ENCODE measurements at places on chromosomes 4 and X.

DNA sequence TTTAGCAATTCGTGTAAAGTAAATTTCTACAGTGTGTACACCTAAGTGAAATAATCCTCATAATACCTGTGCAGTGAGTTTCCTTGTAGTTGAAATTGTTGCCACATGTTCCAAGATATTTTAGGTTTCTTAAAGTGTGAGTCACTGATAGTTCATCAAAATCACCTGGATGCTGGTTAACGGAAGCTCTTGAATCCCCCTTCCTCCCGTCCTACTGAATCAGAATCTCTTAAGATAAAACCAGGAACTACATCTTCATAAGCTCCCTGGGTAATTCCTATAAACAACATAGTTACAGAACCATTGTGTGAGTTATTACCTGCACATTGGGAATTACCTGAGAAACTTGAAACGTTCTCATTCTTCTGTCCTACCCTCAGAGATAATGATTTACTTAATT, 197.4 kb upstream of the HS3ST1 start:
- no peak for DNase-seq

- DNase-seq: peak; percentile 60
These were observed 796.5 kb upstream of the SLIT2 start for GRCh38 chr4:19455196-19455595.

DNA sequence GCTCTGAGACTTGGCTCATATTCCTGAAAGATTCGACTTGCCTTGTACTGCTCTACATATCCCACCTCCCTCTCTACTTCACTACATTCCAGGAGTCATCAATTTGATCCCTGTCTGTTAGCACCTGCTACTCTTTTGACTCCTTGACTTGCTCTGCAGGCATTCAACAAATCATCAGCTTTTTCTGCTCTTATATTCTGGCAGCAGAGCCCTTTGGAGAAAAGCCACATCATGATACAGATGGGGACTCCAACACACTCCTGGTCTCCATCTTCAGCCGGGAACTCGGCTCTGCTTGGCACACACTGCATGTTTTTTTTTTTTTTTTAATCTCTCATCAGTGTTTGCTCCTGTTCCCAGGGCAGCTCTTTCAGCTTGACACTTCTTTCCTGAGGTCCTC, 293.2 kb upstream of the LCORL start:
- DNase-seq: no peak

DNA sequence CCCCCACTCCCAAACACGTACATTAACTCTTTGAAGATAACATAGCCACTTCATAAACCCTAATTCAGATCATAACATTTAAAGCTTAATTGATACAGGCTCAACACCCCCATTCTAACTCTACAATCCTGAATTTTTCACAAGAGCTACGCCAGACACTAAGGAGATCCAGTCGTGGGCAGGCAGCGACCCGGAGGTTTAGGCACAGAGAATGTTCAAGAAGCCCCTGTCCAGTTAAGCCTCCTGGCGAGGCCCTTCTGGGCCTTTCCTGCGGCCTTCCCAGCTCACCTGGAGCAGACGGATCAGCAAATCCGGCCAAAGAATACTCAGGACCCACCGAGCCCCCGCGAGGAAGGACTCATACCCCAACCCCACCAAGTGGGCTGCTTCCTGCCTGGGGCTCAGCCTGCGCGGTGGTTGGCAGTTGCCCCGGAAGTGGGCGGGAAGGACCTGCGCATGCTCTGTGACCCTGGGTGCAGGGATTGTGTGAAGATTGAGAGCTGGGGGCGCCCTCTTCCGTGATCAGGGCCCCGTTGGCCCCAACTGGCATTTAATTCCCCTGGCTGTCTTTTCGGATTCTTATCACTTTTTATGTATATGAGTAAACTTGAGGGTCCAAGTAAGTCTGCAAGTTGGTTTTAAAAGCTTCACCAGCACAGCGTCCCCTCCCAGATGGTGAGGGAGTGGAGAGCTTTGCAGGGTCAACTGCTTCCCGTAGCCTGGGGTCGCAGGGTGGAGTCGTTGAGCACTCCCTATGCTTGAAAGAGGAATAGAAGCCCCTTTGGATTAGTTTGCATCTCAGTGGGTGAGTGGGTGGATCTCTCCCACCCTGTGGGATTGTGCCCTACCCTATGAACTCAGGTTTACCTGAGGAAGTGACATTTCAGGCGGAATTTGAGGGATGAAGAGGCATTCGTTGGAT, at the start of gene TRIM61:
TRIM61 (minus strand) TSS at position 415 of the 922 bp plus-strand sequence. CDS start 7,655 bp downstream, outside the sequence.
- DNase-seq: no peak

DNA sequence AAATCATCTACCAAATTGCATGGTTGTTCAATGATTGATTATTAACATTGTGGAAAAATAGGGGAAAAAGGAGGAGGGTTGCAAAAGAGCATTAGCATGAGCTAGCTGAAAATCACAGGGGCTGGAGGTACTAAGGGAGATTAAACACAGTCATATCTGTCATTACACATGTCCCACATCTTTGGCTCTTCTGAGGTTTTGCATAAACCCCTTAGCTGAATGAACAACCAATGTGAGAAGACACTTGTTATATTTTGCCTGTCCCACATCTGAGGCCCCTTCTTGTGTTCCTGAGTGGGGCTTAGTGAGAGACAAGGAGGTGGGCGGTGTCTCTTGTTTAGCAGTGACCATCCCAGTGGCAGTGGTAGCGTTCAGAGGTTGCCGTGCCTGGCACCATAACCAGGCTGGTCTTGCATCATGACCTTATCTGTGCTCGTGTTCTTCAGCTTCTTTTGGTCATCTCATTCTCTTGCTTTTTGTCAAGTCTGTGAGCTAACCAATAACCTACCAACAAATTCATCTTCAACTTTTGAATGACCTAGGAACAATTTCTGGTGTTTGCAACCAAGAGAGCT, 95.6 kb downstream of the MID1IP1 start:
- DNase-seq: no peak

GRCh38 chr4:8198206-8198905, 734 bp upstream of the SH3TC1 start:
- DNase-seq: no peak

DNA sequence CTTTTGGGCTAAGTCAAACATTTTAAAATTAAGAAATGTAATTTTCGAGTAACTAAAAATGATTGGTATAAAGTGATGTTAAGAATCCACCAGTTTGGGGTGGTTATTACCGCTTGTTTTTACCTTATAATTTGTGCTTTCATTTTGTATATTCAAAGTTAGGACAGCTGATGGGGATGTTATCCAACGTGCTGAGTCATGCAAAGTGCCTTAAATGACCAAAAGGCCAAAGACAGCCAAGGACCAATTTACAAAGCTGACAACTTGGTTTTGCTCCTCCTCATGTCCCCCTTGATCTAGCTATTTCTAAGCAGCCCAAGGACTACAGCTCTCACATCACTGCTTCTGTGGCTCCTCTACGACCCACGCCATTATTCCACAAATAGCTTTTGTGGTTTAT, 181.4 kb upstream of the PCDH7 start:
- DNase-seq: no peak

DNA sequence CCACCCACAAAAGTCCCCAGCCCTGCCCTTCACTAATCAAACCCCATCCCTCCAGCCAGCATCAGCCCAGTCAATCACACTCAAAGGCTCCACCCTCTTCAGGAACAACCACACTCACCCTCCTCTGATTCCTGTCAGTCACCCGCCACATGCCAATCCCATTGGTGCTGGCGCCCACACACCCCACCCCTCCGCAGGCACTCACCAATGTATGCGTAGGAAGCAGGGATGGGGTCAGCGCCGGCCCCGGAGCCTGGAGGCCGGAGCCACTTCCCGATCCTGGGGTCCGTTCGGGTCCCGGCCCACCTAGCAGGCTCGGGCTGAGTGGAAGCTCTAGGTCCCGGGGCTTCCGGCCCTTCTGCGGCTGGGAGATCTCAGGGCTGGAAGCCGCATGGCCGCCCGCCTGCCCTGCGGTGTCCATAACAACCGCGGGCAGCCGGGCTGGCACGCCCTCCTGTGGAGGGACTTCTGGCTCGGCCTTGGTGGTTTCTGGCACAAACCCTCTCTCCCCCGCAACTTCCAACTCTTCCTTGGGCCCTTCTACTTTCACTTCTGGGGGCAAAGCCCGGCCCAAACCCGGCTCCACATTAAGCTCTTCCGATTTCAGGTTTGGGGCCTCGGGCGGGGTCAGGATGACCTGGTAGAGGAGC, 7.9 kb upstream of the CFP start:
- DNase-seq: no peak

DNA sequence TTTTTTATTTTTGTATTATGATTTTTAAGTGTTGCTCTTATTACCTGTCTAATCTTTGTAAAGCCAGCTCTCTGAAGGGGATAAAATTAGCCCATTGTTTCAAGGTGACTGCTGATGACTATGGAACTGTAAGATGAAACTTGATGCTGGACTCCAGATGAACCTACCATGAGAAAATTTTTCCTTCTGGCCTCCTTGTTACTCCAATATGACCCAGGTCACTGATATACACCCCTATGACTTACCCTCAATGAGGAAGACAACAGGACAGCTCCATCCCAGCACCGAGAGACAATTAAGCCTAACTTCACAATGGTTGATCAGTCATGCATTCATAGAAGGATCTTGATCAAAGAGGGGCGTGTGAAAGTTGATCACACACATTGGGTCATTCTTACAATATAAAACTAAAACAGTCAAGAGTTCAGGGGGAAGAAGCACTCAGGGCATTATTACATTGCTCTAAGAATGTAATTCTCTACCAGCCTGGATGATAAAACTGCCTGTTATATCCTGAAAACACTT, 230.8 kb upstream of the AGTR2 start:
- DNase-seq: no peak

GRCh38 chr4:161564230-161564834, 599.5 kb downstream of the FSTL5 start:
- no peak for DNase-seq

DNA sequence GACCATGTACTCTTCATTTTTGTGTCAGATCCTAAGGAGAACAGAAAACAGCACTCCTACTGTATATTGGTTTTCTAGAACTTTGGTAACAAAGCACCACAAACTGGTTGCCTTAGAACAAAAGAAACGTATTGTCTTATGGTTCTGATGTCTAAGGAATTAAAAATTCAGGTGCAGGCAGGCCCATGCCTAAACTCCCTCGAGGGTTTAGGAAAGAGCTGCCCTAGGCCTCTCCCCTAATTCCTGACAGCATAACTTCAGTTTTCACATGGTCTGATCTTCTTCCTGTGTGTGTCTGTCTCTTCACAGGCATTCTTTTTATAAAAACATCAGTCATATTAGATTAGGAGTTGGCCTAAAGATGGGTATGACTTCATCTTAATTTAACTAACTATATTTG, 1093.6 kb downstream of the TECRL start:
- DNase-seq: no peak

DNA sequence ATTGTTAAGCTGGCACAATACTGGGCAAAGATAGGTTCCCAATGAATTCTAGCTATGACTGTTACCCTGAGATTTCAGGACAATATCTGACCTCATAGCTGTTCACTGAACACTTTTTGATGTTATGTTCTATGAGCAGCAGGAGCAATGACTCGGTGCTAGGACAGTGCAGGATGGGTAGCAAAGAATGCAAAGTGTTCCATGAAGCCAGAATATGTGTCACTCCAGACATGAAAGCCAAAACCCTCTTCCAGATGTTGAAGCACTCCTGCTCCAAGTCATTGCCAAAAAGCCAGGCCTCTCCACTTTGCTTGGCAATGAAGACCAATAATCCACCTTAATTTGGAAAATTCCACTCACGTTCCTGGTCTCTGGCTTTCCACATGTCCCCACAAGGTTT, 300.9 kb upstream of the CPEB2 start:
- DNase-seq: no peak

DNA sequence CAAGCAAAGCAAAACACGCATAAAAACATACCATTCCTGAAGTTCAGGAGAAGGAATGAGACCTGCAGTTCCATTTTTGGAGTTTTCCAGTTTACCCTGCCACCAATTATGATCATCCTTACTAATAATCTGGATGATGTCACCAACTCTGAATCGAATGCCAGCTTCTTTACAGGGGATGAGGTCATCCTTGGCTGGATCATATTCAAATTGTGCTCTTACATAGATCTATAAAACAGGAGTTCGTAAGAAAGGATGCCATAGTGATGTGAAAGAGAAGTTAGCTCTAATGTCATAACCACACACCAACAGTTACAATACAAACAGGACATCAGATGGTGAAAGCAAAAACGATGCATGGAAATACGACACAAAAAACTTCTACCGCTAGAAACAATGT, 106.5 kb downstream of the NYX start:
- DNase-seq: no peak

- no peak for DNase-seq
These were observed 4.0 kb downstream of the RNF212 start for GRCh38 chr4:1109333-1109732.

GRCh38 chr4:111788099-111788498, 357.2 kb upstream of the FAM241A start:
- DNase-seq: no peak

GRCh38 chr4:28639747-28640146, 1779.1 kb downstream of the STIM2 start:
- DNase-seq: no peak

GRCh38 chr4:163317110-163317509, 15.3 kb downstream of the NPY1R start:
- DNase-seq: no peak

DNA sequence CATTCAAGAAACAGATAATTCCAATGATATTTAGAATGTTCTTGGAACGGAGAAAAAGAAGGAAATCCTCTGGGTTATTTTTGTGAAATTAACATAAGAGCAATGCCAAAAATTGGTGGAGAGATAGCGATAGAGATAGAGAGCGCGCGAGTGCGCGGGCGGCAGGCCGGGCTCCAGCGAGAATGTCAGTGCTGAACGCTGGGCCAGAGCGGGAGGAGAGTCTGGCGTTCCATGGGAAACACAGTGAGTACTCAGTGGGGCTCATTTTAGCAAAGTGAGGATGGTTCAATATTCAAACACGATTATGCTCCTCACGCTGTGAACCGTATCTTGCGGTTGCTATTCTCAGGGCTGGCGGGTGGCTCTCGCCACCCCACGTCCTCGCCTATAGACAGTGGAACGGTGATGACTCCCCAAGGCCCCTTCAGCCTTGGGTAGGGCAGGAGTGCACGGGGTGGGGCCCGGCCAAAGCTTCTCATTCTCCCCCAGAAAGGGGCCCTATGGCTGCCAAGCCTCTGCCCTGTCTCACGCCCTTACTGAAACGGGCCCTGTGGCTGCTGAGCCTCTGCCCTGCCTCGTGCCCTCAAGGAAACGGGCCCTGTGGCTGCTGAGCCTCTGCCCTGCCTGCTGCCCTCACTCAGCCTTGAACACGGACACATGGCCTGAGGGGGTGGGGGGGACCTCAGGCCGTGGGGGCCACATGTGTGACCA, 16.9 kb downstream of the CPLX1 start:
- DNase-seq: no peak

GRCh38 chr4:61211781-61212180, 11.7 kb downstream of the ADGRL3 start:
- DNase-seq: no peak

GRCh38 chr4:85939595-85939994, 420.3 kb downstream of the MAPK10 start:
- no peak for DNase-seq

GRCh38 chrX:66176134-66176533, 12.1 kb downstream of the HEPH start:
- DNase-seq: no peak

GRCh38 chr4:31089815-31090214, 369.6 kb downstream of the PCDH7 start:
- peak; percentile 94 for DNase-seq
